Karpas-422 (cell line): ENCODE measurements at places on chromosomes 5 and 9. TPM values are rescaled to one million over a fixed set of nuclear protein-coding genes. Genes with fewer than 3 reads are reported as not detected.

The MARCOL gene
- total RNA-seq: not detected in 2 replicates

The SET gene
- total RNA-seq: 378 and 638 TPM in 2 replicates

The SMIM33 gene
- not detected in 2 replicates for total RNA-seq

The ANKRD34B gene
- total RNA-seq: not detected in 2 replicates

The PCDHGA11 gene
- 9.3 and 10.4 TPM in 2 replicates for total RNA-seq

The GABBR2 gene
- total RNA-seq: 0.30 and 2.5 TPM in 2 replicates

DNA sequence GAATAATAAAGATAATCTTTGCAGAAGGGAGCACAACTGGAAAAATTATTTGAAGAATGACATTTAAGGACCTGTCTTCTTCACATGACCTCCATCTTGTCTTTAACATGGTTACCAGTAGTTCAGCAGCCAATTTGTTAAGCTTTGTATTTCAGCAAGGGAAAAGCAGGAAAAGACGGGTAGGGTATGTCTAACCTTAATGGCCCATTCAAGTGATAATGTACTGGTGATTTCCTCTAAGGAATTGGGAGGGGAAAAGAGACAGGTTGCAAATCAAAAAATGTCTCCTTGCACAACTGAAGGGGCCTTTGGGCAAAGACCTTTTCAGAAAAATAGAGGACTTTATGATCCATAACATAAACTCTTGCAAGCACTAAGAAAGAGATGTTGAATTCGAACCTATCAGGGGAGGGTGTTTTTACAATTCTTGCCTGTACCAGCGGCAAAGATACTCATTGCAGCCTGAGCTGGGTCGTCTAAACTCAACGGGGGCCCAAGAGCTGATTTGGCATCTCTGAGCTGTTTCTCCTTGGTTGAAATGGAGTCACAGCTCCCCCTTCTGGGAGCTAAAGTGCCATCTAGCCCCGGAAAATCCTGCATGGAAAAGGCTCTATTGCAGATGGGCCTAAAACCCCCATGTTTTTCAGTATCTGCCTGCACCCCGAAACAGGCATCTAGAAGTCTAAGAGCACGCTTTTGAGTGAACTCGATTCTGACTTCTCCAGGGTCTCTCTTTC is 3.8 kb downstream of the BRINP1 start:
- peak; percentile 73 for DNase-seq
- no peaks in the 10 kb centered on the region for H3K36me3 ChIP-seq
- H3K4me3 ChIP-seq: no peak overlapping the region
- H3K27me3 ChIP-seq: no peaks in the 10 kb centered on the region

DNA sequence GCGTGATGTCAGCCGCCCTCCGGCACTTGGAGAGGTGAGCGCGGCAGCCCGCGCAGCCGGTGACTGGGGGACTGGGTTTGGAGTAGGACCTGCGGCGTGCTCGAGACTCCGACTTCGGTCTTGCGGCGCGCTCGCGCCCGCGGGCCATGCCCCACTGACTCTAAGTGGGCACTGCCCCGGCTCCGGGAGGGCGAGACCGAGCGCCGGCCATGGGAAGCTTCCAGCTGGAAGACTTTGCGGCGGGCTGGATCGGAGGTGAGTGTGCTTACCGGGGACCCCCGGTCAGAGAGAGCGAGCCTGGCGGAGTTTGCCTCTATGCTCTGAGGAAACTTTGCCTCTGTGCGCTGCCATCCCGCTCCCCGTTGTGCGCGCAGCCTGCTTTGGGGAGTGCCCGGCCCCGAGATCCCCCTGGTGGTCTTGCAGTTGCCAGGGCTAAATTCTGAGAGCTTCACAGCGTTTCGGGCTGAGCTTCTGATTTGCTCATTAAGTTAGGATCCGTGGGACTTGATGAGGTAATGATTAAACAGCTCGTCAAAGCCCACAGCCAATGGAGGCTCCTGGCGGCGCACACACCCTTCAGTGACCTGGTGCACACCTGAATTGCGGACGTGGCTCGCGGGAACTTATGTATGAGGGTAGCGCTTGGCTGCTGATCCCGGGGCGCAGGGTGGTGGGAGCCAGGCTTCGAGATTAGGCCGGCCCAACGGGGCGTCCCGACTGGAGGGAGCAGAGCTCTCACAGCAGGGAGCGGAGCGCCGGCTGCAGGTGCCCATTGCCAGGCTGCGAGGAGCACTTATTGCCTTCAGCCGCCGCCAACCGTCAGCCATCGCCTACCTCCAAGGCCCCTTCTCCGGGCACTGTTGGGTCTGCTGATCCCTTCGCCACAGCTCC is at the start of gene SLC25A48:
Gene SLC25A48, plus strand, starts transcription at position 25 of the 891 bp plus-strand sequence. Its CDS starts 185 bp downstream, at position 210.
- no peak within 1 kb of the TSS for H3K4me3 ChIP-seq
- no peaks in the 10 kb centered on the region for H3K4me1 ChIP-seq
- DNase-seq: no peak
- no peaks in the 10 kb centered on the region for H3K27me3 ChIP-seq

- DNase-seq: no peak
- H3K27ac ChIP-seq: no peak overlapping the region
- H3K4me3 ChIP-seq: no peak overlapping the region
- H3K4me1 ChIP-seq: no peaks in the 10 kb centered on the region
- H3K27me3 ChIP-seq: no peaks in the 10 kb centered on the region
- no peaks in the 10 kb centered on the region for H3K36me3 ChIP-seq
Measured at GRCh38 chr5:10451137-10451824, 9.6 kb downstream of the ROPN1L start.

DNA sequence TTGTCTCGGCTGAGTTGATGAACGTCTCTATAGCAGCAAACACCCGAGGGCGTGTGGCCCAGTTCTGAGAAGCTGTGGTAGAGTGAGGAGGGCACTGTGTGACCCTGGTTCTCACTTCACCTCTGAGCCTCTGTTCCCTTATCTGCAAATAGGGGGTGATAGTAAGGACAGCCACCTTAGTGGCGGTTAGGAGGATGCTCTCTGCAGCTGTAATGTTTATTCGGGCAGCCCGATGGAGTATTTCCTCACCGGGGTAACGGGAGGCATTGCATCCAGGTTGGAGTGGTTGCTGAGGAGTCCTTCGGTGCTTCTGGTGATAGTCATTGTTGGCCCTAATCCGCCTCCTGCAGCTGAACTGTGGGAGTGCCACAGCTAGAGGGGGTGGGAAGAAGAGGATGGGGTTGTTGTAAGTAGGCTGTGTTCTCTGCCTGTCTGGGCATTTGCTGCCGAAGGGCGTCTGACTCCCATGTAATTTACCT is 13.9 kb downstream of the PRRC2B start:
- no peaks in the 10 kb centered on the region for H3K4me1 ChIP-seq
- H3K4me3 ChIP-seq: no peak overlapping the region
- DNase-seq: no peak
- no peaks in the 10 kb centered on the region for H3K27me3 ChIP-seq
- peaks cover 46% of the 10 kb centered on the region for H3K36me3 ChIP-seq

GRCh38 chr5:15992918-15993317 is 186.7 kb downstream of the MARCHF11 start:
- no peaks in the 10 kb centered on the region for H3K27me3 ChIP-seq
- H3K27ac ChIP-seq: no peak overlapping the region
- no peaks in the 10 kb centered on the region for H3K36me3 ChIP-seq
- no peak for DNase-seq
- no peak overlapping the region for H3K4me3 ChIP-seq

DNA sequence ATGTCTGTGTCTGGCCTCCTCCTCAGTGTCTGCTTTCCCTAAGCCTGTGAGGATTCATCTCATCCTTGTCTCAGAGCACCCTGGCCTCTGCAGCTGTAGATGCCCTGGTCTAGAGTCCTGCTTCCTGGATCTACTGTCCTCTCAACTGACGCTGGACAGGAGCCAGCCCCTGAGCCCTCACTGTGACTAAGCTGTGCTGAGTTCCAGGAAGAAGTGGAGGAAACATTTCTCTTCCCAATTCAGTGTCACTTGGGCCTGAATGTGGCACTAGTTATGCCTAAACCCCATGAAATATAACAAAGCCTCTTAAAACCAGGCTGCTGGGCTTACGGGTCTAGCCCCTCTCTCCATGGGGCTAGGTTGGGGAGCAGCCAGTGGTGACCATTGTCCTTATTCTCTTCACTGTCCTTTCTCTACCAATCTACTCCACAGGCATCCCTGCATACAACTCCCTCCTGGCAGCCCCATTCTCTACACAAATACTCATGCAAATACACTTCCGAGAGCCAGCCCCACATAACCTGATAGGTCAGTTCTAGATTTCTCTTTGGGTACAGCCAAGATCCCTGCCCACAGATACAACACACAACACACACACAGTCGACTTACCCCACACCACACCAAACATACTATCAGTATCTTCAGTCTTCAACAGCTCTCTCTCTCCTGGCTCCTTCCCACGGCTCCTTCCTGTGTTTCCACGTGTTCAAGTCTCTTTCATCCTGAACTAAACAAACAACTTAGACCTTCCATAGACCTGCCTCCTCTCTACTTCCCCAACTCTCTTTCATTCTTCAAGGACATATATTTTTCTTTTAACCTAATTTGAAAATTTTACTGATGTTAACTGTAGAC is 220.8 kb downstream of the SNX18 start:
- no peaks in the 10 kb centered on the region for H3K27me3 ChIP-seq
- H3K36me3 ChIP-seq: no peaks in the 10 kb centered on the region
- no peak for DNase-seq
- no peak overlapping the region for H3K27ac ChIP-seq
- H3K4me1 ChIP-seq: no peaks in the 10 kb centered on the region

DNA sequence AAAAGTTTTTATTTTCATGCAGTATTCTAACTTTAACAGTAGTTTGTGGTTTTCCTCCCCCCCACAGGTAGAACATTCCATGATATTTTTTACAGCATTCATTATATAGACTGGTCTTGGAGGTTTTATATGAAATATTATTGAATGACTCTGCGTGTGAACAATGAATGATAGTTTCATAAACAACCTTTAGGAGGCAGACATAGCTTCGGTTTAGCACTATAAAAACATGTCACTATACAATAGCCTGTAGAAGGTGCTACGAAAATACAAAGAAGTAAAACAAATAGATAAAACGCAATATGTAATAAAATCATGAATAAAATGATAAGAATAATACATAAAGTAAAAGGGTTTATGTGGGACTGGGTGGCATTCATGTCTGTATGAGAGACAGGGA is 8.5 kb downstream of the KLF4 start:
- H3K4me3 ChIP-seq: no peak overlapping the region
- no peak for DNase-seq
- H3K27me3 ChIP-seq: no peaks in the 10 kb centered on the region
- no peaks in the 10 kb centered on the region for H3K4me1 ChIP-seq
- H3K27ac ChIP-seq: no peak overlapping the region

GRCh38 chr5:179393078-179393477 is 47.8 kb upstream of the ADAMTS2 start:
- no peak for DNase-seq
- no peaks in the 10 kb centered on the region for H3K36me3 ChIP-seq
- peaks cover 20% of the 10 kb centered on the region for H3K4me1 ChIP-seq

- no peak overlapping the region for H3K27ac ChIP-seq
- no peak overlapping the region for H3K4me3 ChIP-seq
- H3K4me1 ChIP-seq: peaks cover 18% of the 10 kb centered on the region
- DNase-seq: no peak
Measured at GRCh38 chr5:72855821-72856220, 39.4 kb downstream of the TNPO1 start.

- DNase-seq: peak; percentile 47
- peak overlapping the region; percentile 83 for H3K4me3 ChIP-seq
- H3K4me1 ChIP-seq: peaks cover 18% of the 10 kb centered on the region
Measured at GRCh38 chr5:78293851-78294247, 649 bp downstream of the AP3B1 start.

DNA sequence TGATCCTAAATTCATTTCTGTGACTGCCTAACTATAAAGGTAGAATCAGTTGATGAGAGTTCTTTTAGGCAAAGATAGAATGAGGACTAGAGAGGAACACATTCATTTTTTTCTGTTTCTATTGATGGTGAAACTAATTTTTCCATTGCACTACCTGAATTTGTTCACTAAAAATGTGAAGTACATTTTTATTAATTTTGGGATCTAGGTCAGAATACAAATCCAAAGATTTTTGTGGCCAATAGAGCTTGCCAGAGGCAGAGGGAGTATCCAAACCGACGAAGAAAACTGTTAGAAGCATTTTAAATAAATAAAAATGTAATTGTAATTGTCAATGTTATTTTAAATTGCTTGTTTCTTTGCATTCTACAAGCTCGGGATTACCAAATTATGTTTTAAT is 78.1 kb downstream of the MTREX start:
- no peak for DNase-seq
- H3K4me1 ChIP-seq: no peaks in the 10 kb centered on the region
- H3K27me3 ChIP-seq: no peaks in the 10 kb centered on the region
- H3K4me3 ChIP-seq: no peak overlapping the region

- H3K4me1 ChIP-seq: peaks cover 3% of the 10 kb centered on the region
- no peaks in the 10 kb centered on the region for H3K27me3 ChIP-seq
- no peaks in the 10 kb centered on the region for H3K36me3 ChIP-seq
- DNase-seq: no peak
Measured at GRCh38 chr9:6873857-6874256, 116.1 kb downstream of the KDM4C start.

GRCh38 chr5:92409134-92409533 is 1026.0 kb upstream of the ARRDC3 start:
- no peak overlapping the region for H3K4me3 ChIP-seq
- no peak for DNase-seq
- no peaks in the 10 kb centered on the region for H3K36me3 ChIP-seq
- H3K27ac ChIP-seq: no peak overlapping the region

DNA sequence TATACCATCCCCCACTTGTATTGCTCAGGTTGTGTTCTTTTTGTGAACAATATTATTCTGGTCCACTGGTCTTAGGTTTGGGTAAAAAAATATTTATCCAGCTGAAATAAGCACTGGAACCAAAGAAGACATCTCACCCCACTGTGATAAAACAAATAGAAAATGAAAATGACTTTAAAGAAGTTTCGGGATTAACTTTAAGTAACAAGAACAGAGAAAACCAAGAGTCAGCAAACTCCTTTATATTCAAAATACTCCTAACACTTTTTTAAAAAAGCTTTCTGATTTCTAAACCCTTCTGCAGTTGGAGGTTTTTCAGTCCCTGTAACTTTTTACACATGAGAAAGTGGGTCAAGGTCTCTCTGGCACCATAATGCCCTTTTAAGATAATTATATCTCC is 273.9 kb upstream of the CDH10 start:
- no peaks in the 10 kb centered on the region for H3K4me1 ChIP-seq
- no peaks in the 10 kb centered on the region for H3K27me3 ChIP-seq

- peaks cover 5% of the 10 kb centered on the region for H3K4me1 ChIP-seq
- no peaks in the 10 kb centered on the region for H3K36me3 ChIP-seq
- H3K4me3 ChIP-seq: no peak overlapping the region
- peak; percentile 33 for DNase-seq
- no peak overlapping the region for H3K27ac ChIP-seq
- no peaks in the 10 kb centered on the region for H3K27me3 ChIP-seq
Measured at GRCh38 chr9:132472199-132472598, 62.2 kb downstream of the CFAP77 start.
